ENCODE measurements at places on chromosomes 16 and 17.
A peak's percentile ranks its signal among the peaks of the same experiment; 100 is the strongest.

DNA sequence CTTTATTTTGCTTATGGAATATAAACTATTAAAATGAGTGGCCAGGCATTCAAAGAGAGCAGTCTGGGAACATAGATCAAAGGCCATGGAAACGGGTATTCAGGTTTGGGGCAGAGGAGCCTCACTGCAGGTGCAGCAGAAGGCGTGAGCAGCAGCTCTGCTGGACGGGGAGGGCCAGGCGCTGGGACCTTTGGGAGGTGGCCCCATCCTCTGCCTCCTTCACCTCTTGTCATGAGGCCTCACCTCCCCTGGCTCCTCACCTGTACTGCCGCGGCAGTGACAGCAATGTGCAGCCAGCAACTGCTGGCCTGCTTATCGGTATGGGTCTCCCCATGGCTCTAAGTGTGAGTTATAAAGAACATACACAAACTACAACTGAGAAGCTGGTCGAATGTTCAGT is 109.4 kb downstream of the CDK5R1 start:
- DNase-seq = no peak

DNA sequence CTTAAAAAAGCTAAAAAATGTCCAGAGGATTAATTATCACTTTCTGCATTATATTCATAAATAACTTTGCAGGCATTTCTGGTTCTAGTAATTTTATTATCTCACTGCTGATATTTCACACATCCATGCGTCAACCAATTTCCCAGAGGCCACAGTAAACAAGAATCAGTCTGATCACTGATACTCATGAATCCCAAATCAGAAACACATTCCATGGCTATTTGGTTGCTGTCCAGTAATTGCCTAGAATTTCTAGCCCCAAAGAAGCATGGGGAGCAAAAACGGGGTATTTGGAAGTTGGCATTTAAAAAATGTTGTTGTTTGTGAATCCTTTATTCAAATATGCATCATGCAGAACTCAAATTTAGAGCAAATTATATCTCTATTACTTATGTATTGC is 244.8 kb downstream of the CDH8 start:
- peak; percentile 37 for DNase-seq

GRCh38 chr16:87047221-87048037 is 269.8 kb downstream of the C16orf95 start:
- DNase-seq = no peak

DNA sequence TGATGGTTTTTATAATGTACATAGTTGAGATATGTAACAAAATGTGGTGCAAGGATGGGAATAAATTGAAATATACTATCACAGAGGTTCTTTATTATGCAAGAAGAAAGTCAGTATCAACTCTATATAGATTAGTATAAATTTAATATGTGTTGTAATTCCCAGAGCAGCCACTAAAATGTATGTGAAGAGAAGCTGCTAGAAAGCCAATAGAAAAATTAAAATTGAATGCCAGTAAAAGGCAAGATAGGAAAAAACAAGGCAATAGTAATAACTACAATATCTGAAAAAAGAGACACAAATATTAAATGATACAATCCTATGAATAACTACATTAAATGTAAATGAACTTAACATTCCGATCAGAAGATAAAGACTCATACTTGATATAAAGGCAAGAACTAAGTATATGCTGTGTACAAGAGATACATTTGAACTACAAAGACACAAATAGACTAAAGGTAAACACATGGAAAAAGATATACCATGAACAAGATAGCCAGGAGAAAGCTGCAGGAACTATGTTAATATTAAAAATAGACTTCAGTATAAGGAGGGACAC is 92.0 kb downstream of the ABCA8 start:
- DNase-seq = no peak

DNA sequence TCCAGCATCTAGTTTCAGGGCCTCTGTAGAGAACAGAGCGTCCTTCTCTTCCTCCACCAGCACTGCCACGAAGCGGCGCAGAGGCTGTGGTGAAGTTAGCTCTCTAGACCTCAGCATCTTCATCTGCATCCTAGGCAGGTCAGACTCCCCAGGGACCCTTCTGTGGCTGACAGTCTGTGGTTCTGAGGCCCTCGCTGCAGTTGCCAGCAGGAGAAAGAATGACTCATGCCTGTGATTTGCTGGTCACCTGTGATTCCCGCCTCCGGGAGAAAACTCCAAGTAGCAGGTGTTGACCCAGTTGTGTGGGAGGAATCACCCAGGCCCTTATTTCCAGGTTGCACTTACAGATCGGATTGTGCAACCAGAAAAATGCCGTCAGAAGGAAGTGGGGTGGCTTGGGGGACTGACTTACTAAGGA is 117.3 kb upstream of the CACNG5 start:
- no peak for DNase-seq

- no peak for DNase-seq
Observed at GRCh38 chr17:12985431-12986293, 32.2 kb downstream of the ELAC2 start.

GRCh38 chr17:37527249-37527851 is 37.7 kb downstream of the DUSP14 start:
- DNase-seq = no peak

GRCh38 chr17:46056800-46057304 is 57.8 kb downstream of the STH start:
- DNase-seq = peak; percentile 67

DNA sequence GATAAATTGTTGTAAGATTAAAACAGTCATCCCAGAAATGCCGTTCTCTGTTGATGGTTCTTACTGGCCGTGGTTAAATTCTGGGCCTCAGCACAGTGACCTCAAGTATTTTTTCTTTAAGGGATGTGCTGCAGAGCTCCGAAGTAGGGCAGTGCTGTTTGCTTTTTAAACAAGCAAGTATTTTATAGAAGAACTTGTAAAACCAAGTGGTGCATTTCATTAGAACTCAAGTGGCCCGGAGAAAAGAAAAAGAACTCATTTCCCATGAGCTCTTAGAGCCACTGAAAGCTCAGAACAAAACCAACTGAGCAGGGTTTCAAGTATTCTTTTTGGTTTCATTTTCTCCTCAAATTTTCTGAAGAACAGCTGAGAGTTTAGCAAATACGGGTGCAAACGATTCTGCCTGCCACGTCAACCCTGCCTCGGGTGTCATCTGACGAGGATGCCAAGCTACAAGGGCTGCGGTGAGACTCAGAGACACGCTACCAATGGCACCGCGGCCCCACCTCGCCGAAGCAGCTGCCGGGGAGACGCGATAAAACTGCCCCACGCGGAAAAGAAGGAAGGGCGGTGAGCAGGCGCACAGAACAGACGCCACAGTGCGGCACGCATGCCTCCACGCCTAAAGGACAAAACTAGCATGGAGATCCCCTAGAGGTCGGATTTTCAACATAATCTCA is 6.3 kb downstream of the LMF1 start:
- no peak for DNase-seq

Data from GM04503 (cell line).